ENCODE measurements at places on chromosomes 3 and 15. TPM values are rescaled to one million over a fixed set of nuclear protein-coding genes. Genes with fewer than 3 reads are reported as not detected.

Gene SPINT1
- total RNA-seq = 0.18 TPM

Gene TRAT1
- not detected for total RNA-seq

Gene DUOX1
- under 0.01 TPM for total RNA-seq

Gene FGD5
- 0.14 TPM for total RNA-seq

Gene PARP15
- total RNA-seq = 0.14 TPM

Gene SNX1
- total RNA-seq = 35.0 TPM

Gene TMCC1
- 9.4 TPM for total RNA-seq

Gene WWTR1
- total RNA-seq = 21.8 TPM

Gene CAPN3
- 1.7 TPM for total RNA-seq

Gene ROPN1
- total RNA-seq = not detected

Gene MKRN2OS
- not detected for total RNA-seq

Gene CYP19A1
- 4.0 TPM for total RNA-seq

Gene HCN4
- not detected for total RNA-seq

Gene CKMT1B
- total RNA-seq = not detected

Gene B3GNT5
- total RNA-seq = 1.00 TPM

Gene SCN5A
- 0.37 TPM for total RNA-seq

Gene CDHR4
- total RNA-seq = under 0.01 TPM

Gene ABCC5
- total RNA-seq = 13.2 TPM
